ENCODE measurements at places on chromosomes 13 and 19.
A peak's percentile ranks its signal among the peaks of the same experiment; 100 is the strongest.

DNA sequence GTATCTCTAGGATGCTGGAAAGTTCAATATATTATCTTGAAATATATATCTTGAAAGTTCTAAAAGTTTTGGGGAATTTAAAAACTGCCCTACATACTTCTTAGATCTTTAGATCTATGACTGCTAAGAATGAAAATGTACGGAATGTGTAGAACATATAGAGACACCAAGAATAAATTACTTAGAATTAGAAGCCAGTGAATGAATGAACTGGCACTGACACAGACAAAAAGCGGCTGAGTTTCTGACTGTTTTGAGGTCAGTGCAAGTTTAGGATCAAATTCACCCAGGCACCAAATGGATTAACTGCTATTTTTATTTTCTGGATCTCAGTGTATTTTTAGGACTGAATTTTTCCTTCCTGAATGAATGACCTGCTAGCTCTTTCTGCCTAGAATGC lies 411.2 kb downstream of the KCTD12 start:
- no peak for DNase-seq

- DNase-seq: no peak
Observed at GRCh38 chr13:113426591-113426986, 26.7 kb downstream of the ADPRHL1 start.

- DNase-seq: no peak
Observed at GRCh38 chr13:39536906-39537305, 66.1 kb downstream of the LHFPL6 start.

DNA sequence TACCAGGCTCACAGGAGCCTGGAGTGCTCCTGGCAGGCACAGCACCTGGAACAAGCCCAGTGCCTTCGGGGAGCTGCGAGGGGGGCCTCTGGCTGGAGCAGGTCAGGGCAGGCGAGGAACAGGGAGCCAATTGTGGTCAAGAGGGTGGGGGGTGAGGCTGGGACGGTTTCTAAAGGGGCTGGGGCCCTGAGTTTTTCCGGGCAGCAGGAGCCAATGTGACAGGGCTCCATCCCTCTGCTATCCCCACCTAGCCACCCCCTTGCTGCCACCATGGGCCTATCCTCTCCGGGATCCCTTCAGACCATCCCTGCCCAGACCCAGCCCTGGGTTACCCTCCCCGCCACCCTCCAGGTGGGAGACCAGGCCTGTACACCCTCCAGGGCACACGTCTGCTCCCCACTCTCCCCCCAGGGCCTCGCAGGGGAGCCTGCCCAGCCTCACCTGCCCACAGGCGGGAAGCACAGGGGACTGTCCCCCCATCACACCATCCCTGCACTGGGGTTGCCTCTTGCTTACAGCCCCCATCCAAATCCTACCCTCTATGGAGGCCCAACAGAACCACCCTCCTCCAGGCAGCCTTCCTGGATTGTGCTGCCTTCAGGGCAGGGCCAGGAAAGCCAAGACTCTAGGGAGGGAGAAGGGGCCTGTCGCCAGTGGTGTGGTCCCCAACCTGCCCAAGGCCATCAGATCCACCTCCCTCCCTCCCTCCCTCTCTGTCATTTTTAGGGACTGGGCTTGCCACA lies 121.0 kb downstream of the URI1 start:
- no peak for DNase-seq

DNA sequence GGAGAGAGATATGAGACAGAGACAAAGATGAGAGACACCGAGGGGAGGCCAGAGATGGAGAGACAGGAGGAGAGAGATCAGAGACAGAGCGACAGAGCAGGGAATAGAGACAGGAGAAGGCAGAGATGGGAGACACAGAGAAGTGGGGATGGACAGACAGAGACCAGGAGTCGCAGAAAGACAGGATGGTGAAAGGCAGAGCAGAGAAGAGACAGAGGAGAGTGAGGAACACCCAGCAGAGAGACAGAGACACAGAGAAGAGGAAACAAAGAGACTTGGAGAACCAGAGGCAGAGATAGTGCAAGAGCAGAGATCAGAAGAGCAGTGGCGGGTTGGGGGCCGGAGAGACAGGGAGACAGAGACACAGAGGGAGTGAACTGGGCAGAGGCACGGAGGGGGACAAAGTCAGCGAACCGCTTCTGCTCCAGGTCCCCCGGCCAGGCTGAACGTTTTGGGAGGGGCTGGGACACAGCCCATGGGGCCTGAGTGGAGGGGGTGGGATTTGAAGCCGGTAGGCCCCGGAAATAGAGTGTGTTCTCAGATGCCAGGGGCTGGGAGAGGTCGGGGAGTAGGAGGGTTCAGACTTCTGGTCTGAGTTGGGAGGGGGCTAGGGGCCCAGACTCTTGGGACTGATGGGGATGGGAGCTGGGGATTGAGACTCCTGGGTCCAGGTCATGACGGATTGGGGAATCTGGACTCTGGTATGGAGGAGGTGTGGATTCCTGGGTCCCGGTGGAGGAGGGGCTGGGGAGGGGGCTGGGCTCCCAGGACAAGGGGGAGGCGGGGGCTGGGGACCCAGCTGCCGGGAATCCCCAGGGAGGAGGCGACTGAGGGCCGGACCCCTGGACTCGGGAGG lies 654 bp downstream of the ZNF579 start:
- peak; percentile 54 for DNase-seq
